ENCODE measurements at places on chromosomes 2 and 18. TPM values are rescaled to one million over a fixed set of nuclear protein-coding genes. Genes with fewer than 3 reads are reported as not detected.
A peak's percentile ranks its signal among the peaks of the same experiment; 100 is the strongest.

GRCh38 chr2:104845552-104845931, 8.4 kb upstream of the POU3F3 start:
- H3K4me1 ChIP-seq = peaks cover 12% of the 10 kb centered on the region
- DNase-seq = no peak
- H3K27me3 ChIP-seq = peaks cover 79% of the 10 kb centered on the region
- no peak overlapping the region for H3K4me3 ChIP-seq
- H3K36me3 ChIP-seq = no peaks in the 10 kb centered on the region
- H3K27ac ChIP-seq = no peak overlapping the region

The CAVIN2 gene
- total RNA-seq = not detected

DNA sequence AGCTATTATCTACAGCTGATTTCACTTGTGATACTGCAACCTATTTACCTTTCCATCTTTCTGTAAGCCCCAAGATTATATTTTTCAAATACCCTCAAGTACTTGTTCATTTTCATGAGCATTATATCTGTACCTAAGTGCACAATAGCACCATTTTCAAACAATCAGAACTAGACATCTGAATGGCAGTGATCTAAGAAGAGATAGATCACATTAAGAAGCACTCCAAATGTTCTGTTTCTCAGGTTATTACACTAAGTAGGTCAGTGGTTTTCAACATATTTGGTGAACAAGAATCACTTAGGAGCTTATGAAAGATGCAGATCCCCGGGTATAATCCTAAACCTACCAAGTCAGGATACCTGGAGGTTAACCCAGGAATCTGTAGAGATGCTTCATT, 872.7 kb downstream of the DCDC2C start:
- no peaks in the 10 kb centered on the region for H3K36me3 ChIP-seq
- DNase-seq = no peak
- H3K27me3 ChIP-seq = no peaks in the 10 kb centered on the region
- no peak overlapping the region for H3K4me3 ChIP-seq
- no peaks in the 10 kb centered on the region for H3K4me1 ChIP-seq

The RGPD4 gene
- not detected for total RNA-seq

The GPBAR1 gene
- total RNA-seq = 0.45 TPM

DNA sequence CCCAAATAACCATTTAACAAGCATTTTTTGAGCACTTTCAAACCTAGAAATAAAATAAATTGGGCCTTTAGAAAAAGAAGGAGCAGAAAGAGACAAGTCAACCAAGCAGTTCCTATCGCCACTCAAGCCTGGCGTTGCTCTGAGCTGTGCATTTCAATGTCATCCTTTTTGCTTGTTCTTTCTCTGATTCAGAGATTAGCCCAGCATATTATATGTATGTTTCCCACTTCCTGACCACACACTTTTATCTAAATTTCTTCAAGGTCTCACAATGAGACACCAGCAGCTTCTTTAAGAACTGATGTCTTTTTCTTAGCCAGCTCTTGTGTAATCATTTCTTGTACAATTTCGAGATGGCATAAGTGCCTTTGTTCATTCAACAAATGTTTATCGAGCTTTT, 344.5 kb upstream of the ID2 start:
- no peak overlapping the region for H3K4me3 ChIP-seq
- H3K27me3 ChIP-seq = peaks cover 4% of the 10 kb centered on the region
- H3K4me1 ChIP-seq = peaks cover 16% of the 10 kb centered on the region

The DAW1 gene
- not detected for total RNA-seq

The UCN gene
- total RNA-seq = 2.5 TPM

DNA sequence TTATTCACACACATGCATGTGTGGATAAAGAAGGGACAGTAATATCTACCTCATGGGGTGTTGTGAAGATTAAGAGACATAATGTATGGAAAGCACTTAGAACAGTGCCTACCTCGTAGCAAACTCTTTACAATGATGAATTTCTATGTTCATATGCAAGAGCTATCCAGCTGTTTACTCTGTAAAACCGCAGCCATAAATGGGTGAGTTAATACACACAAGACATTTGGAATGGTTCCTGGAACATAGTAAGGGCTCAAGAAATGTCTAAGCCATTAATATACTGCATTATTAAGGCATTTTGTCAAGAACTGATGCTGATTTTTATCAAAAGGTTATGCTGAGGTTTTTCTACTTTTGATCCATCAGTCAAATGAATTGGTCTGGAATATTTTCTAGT, 1076.2 kb downstream of the TSN start:
- no peak overlapping the region for H3K27ac ChIP-seq
- no peaks in the 10 kb centered on the region for H3K36me3 ChIP-seq
- H3K4me1 ChIP-seq = no peaks in the 10 kb centered on the region
- DNase-seq = no peak
- H3K27me3 ChIP-seq = no peaks in the 10 kb centered on the region

The CSRNP3 gene
- total RNA-seq = not detected

DNA sequence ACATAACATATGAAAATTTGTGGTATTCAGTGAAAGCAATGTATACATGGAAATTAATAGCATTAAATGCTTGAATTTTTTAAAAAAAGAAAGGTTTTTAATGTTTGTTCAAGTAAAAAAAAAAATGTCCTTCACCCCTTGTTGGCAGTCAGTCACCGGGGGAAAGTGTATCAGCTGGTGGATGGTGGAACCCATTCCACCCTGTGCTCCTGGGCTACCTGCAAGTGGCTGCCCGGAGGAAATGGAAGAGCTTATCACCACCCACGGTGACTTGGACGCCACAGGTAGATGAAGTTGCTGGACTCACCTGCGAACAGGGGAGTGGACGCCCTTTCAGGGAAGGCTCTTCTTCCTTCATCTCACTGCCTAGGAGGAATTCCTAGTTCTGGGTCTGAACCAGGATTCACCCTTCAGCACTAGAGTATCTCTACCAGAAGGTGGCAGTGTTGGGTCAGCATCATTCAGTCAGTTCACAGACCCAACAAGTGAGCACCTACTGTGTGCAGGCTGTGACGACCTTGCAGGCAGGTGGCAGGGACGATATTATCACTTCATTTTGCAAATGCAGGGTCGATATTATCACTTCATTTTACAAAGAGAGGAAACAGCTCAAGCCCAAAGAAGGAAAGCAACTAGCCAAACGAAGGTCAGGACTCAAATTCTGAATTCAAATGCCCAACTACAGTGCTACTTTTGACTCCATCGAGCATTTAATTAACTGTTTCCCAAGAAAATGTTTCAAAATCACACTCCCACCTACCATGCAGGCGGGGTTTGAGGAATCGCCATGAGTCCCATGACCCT, 35.8 kb downstream of the CIB4 start:
- peaks cover 18% of the 10 kb centered on the region for H3K4me1 ChIP-seq
- DNase-seq = peak; percentile 48
- H3K27me3 ChIP-seq = peaks cover 5% of the 10 kb centered on the region
- H3K27ac ChIP-seq = no peak overlapping the region
- H3K36me3 ChIP-seq = no peaks in the 10 kb centered on the region

DNA sequence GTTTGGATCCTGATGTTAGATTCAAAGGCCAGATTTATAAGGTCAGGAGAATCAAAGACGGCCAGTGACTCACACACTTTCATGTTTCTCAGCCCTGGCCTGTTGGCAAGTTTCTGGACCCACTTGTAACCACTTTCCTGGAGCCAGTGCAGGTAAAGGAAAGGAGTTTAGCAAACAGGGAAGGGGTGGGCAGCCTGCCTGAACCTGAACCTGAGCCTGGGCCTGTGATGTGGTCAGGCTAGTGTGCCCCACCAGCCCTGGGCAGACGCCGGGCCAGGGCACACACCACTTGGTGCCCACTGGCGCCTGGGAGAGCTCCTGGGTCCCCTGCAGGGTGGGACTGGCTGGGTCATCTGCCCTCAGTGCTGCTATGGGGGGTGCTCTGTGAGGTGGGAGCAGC, 100.5 kb upstream of the SPRED2 start:
- no peak overlapping the region for H3K4me3 ChIP-seq
- H3K27ac ChIP-seq = no peak overlapping the region
- peaks cover 2% of the 10 kb centered on the region for H3K27me3 ChIP-seq

The DAPL1 gene
- not detected for total RNA-seq

- no peaks in the 10 kb centered on the region for H3K4me1 ChIP-seq
- peaks cover 21% of the 10 kb centered on the region for H3K27me3 ChIP-seq
- no peak overlapping the region for H3K27ac ChIP-seq
- DNase-seq = no peak
Measured at GRCh38 chr2:71254776-71255175, 27.9 kb upstream of the PAIP2B start.

The CCDC142 gene
- 7.2 TPM for total RNA-seq

The PPP1R1C gene
- not detected for total RNA-seq

The IL1B gene
- not detected for total RNA-seq

DNA sequence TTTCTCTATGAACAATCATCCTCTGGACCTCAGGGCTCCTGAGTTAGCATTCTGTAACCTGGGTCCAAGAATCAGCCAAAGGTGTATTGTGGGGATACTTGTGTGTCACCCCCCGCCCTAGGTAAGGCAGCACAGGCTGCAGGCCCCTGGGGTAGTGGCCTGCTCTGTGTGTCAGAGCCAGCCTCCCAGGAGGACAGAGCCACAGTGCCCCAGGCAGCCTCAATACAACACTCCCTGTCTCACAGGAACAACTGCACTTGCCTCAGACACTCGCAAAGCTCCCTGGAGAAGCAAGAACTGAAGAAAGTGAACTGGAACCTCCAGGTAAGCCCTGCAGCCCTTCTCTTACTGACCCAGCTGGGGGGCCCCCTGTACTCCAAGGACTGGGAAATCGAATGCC, 121.3 kb upstream of the PPP1CB start:
- peaks cover 28% of the 10 kb centered on the region for H3K4me1 ChIP-seq
- no peak overlapping the region for H3K27ac ChIP-seq
- no peak overlapping the region for H3K4me3 ChIP-seq
- H3K27me3 ChIP-seq = no peaks in the 10 kb centered on the region
- H3K36me3 ChIP-seq = no peaks in the 10 kb centered on the region
- DNase-seq = no peak

DNA sequence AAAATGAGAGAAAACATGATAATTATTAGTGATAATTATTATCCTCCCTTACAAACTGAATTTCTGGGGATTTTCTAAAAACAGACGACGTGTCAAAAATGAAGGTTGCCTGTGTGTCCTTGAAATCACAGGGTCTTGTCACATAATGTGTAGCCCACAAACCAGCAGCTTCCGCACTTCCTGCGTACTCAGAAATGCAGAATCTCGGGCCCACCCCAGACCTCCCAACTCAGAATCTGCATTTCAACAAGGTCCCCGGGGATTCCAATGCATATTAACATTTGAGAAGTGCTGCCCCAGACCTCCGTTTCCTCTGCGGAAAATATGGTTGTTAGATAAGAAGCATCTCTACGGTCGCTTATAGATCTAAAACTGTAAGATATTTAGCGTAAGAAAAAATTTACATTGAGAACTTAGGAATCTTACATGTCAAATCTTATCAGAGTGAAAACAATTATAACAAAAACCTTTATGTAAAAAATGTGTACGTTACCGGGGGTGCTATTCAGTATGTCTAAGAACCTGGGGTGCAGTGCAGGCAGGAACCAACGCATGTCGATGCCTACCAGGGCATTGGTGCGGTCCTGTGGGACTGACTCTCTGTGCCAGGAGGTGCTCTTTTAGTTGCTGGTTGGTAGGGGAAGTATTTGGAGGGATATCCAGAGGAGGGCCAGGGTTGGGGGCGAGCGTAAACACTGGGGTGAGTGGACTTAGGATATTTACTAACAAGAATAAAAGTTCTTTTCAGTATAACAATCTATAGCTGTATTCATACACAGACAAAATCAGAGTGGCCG, 15.2 kb downstream of the CDKL4 start:
- no peaks in the 10 kb centered on the region for H3K27me3 ChIP-seq
- H3K4me1 ChIP-seq = peaks cover 41% of the 10 kb centered on the region
- H3K4me3 ChIP-seq = peak overlapping the region; percentile 56
- peak overlapping the region; percentile 89 for H3K27ac ChIP-seq
- H3K36me3 ChIP-seq = no peaks in the 10 kb centered on the region
- DNase-seq = peak; percentile 77

DNA sequence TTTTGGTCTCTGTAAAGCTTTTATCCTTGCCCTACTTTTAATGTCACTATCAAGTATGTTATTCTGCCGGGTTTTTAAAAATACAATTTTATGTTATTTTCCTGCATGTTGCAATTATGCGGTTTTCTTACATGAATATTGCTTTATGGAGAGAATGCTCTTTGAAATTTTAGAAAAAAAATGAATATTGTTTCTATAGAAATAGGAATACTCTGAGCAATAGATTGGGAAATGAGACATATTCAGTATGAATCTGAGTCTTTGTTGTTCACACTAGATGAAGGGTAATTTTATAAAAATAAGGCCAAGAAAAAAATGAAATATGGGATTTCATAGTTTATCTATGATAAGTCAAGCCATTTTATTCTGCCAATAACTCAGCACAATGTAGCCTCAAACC, 142.2 kb upstream of the DTNA start:
- H3K4me3 ChIP-seq = no peak overlapping the region
- H3K4me1 ChIP-seq = no peaks in the 10 kb centered on the region
- no peaks in the 10 kb centered on the region for H3K36me3 ChIP-seq
- DNase-seq = no peak
- no peaks in the 10 kb centered on the region for H3K27me3 ChIP-seq

The FAM124B gene
- not detected for total RNA-seq

- peak; percentile 64 for DNase-seq
- H3K4me1 ChIP-seq = peaks cover 23% of the 10 kb centered on the region
- peaks cover 4% of the 10 kb centered on the region for H3K27me3 ChIP-seq
- no peak overlapping the region for H3K4me3 ChIP-seq
- H3K27ac ChIP-seq = peak overlapping the region; percentile 67
Measured at GRCh38 chr2:73821227-73821626, 7.5 kb upstream of the STAMBP start.

DNA sequence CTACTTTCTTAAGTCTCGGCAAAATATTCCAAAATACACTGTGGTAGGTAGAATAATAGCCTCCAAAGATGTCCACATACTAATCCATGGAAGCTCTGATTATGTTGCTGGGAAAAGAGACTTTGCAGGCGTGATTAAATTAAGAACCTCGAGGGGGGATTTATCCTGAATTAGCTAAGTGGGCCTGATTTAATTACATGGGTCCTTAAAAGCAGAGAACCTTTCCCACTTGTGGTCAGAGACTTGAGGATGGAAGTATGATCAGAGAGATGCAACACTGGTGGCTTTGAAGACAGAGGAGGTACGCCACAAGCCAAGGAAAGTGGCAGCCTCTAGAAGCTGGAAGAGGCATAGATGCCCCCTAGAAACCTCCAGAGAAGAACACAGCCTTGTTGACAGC, 2.8 kb downstream of the DYM start:
- no peak overlapping the region for H3K27ac ChIP-seq
- H3K27me3 ChIP-seq = no peaks in the 10 kb centered on the region
- H3K36me3 ChIP-seq = peaks cover 24% of the 10 kb centered on the region
- no peak for DNase-seq
- no peak overlapping the region for H3K4me3 ChIP-seq

DNA sequence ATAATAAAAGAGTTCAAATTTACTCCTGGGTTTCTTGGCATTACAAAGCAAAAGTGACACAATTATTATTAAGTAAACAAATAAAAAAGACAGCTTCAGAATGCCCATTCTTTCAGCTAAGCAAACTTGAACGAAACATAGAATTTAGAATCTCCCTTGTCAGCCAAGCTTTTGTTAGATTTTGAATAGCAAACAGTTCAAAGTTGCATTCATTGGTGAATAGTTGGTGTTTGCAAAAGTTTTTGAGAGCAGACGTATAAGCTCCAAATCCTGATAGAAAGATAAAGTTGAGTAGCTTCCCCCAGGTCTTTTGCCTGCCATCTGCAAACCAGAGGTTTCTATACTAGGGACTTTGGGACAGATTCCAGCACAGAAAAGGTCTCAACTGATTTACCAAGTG, 434.3 kb upstream of the TNP1 start:
- peaks cover 4% of the 10 kb centered on the region for H3K36me3 ChIP-seq
- H3K27me3 ChIP-seq = no peaks in the 10 kb centered on the region
- no peak for DNase-seq
